ENCODE measurements at places on chromosomes 7 and 10.
A peak's percentile ranks its signal among the peaks of the same experiment; 100 is the strongest.

DNA sequence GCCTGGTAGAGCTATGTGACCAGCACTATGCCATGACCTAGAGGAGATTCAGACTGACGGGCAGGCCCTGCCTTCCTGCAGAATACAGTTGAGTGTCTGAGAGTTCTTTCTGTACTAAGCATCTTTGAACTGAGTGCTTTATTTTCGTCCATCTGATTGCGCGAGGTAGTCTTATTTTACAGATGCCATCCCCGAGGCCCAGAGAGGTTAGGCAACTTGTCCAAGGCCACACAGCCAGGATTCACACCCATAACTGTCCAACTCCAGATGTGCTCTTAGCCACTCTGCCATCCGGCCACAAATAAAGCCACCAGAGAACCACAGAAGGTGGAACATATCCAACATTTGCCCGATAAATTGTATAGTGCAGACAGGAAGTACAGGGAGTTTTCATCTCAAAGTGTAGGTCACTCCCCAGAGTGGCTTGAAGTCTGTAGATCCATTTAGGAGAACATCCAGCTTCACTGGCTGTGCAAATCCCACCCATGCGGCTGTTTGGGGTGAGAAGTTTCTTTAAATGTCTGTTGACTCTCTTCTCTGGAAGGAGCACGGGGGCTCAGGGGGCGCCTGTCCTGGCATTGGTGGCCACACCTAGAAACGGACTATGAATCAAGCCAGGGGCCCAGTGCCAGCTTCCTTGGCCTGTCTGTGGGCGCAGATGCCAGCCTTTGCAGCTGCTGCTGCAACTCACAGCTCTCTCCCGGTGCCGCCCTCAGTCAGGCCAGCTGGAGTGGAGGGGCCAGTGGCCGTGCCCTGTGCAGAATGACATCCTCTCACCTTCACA, 11.1 kb downstream of the CHST3 start:
- DNase-seq = no peak

DNA sequence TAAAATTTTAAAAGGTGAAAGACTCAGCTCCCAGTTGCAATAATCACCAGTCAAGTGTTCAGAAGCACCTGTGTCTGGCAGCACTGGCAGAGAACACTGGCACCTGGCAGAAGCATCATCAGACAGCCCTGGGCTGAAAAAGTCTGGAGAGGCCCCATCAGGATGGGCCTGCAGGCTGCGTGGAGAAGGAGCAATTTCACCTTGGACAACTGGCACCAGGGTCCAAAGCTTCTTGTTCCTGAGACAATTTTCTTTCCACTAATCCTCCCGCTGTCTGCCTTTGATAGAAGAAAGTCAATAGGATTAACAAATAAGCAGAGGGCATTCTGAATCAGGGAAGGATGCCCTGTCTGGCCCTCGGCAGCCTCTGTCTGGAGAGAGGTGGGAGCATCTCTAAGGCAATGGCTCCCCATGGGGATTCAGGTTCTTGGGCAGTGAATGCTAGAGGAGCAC, 6.5 kb downstream of the COBL start:
- no peak for DNase-seq

DNA sequence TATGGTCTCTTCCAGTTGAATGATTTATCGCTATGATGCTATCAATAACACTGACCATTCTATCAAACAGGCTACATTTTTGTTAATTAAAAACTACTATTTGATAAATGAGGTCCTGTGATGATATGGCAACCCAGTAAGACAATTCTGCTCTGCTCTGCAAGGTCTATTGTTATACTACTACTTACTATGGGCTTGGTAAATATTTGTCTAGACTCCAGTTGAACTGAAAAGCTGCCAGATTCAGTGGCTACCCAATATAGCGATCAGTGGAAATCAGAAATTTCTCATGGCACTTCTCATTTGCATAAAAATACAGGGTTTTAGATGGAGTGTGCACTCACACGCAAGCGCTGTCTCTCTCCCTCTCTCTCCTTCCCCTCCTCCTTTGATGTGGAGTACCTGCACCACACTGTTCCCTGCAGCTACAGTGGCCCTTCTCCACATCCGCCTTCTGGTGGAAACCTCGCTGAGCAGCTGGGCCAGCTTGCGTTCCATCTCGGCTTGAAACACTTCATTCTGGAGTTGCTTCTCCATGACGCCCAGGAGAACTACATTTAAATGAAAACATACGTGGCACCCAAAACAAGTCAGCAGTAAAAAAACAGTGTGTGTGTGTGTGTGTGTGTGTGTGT, 77.9 kb downstream of the KIAA1549 start:
- no peak for DNase-seq

DNA sequence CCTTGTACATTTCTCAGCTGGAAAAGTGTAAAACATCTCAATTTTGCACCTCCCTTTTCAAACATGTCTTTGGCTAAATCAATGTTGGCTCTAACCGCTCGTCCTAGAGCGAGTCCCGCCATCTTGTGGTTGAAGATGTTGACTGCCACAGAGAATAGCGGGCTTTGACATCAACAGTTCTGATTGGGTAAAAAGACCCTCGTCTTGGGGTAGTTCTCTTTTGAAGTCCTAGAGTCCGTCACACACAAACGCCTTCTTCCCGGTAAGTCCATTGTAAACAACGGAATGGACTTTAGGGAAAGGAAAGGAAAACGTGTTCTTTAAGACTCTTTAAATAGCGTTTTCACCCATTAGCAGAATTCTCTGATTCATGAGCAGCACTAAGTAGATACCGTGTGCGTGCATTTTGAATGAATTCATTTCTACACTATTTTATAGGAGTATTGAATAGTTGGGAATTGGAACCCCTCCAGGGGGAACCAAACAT, 452 bp upstream of the RPP30 start:
- DNase-seq = peak; percentile 65

- peak; percentile 41 for DNase-seq
Measured at GRCh38 chr10:35794703-35795102, 152.6 kb upstream of the FZD8 start.

GRCh38 chr7:128741491-128741890, 2.3 kb downstream of the CALU start:
- DNase-seq = no peak

DNA sequence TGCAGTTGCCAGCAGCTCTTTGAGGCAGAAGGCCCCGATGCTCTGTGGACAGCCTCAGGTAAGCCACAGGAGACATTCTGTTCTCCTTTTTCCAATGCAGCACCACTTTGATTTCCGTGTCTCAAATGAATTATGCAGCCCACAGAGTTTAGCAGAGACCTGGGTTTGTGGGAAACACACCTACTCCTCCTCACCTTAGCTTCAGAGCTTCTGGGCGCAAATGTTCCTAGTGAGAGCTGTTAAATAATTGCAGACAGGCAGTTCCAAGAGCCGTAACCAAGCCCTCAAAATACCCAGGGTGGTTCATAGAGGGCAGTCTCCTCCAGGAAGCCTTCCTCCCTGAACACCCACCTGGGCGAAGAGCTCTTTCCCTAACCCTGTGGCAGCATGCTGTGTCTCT, 69.2 kb upstream of the AGK start:
- DNase-seq = no peak

GRCh38 chr7:99313204-99313573, 12.5 kb upstream of the ARPC1A start:
- DNase-seq = no peak

DNA sequence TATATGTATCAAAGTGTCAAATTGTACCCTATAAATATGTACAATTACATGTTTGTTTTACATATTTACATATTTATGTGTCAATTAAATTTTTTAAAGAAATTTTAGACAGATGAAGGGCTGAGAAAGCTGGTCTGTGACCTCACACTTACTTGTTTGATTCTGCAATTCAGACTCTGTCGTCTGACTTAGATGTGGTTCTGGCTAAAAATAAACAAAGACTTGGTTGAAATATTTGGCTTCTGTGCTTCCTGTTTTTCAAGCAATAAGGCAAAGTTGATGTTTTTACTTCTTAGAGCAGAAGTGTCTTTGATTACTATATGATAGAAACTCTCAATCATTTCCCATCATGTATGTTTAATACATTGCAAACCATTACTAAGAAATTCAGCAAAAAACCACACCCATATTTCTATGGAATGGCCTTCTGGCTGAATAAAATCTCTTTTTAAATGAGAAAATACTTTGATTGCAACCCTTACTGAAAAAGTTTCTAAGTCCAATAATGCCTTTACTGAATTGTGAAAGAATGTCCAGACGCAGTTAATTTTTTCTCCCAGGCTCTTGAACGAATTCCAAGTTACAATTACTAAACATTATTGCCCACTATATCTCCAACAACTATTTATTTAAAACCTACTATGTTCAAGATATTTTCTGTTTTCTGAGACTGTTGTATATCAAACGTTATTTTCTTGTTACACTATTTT, 59.5 kb upstream of the PRKG1 start:
- no peak for DNase-seq

DNA sequence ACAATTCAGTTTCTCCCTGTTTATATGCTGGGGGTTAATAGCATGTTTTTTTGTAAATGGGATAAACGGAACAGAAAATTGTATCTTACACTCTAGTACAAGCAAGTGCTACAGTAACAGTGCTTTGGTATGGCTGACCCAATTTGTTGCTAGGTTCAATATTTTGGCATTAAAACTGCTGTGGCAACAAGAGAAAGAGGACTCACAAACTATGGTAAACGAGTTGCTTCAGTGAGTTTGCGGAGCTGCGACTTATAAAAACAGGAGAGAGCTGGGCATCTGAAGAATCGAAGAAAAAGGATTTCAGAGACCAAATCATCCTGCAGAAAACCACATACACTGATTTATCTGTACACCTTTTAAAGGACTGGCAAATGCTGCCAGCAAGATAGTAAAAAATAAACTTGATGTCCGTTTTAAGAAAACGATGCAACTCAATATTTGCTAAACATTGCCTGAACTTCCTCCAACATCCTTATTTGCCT, 2.2 kb downstream of the GLUD1 start:
- DNase-seq = peak; percentile 54

DNA sequence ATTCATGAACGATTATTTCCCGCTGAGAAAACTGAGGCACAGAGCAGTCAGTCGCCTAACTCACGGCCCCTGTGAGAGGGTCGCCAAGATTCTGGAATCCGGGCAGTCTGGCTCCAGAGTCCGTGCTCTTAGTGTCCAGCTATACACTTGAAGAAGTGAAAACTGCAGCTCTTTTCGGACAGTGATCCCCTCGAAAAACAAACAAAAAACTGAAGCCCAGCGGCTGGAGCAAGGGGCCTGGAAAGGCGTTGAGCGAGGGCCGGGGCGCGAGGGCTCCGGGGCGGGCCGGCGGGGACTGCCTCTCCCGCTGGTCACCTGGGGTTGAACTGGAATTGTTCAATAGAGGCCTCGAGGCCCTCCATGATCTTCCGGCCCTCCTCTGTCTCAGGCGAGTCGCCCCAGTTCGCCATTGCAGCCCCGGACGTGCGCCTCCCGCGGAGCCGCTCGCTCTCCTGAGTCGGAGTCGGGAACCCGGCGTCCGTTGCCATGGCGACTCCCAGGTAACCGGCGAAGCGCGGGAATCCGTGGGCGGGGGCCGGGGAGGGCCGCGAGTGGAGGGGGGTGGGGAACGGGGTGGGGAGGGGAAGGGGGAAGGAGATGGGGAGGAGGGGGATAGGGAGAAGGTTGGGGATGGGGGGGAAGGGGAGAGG, 881 bp downstream of the C10orf67 start:
- DNase-seq = no peak

DNA sequence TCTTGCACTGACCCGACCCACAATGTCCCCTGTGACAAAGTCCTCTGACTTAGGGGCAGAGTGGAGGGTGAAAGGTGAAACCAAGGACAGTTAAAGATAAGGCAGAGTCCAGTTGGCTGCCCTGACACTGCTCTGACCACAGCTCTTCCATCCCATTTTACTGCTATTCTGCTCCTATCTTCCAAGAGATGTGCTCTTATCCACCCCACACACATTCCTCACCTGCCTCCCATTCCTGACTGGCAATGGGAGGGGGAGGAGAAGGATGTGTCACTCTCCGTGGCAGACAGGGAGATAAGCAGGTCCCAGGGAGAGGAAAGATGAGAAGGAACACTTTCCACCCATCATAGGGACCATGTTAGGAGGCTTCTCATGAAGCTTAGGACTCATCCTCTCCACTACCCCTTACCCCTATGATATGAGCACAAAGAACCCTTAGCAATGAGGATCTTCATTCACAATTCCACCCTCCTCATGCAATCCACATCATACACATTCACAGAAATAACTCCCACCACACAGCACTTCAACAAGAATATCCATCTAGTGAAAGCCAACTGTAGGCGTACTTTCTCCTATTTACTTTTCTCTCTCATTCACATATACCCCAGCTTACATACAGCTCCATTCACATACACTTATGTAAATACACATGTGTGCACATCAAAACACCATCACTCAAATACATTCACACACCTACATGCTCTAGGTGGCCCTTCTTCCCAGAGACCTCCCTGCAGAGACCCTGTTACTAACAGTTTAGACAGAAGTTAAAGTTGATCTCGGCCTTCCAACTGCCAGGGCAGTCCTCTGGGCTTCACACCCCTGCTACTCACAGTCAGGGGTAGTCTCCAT, 6.6 kb downstream of the SYNPO2L start:
- no peak for DNase-seq

GRCh38 chr10:73083221-73083620, 13.4 kb downstream of the P4HA1 start:
- DNase-seq = no peak

- DNase-seq = no peak
Measured at GRCh38 chr7:139771001-139771956, 6.5 kb downstream of the HIPK2 start.

DNA sequence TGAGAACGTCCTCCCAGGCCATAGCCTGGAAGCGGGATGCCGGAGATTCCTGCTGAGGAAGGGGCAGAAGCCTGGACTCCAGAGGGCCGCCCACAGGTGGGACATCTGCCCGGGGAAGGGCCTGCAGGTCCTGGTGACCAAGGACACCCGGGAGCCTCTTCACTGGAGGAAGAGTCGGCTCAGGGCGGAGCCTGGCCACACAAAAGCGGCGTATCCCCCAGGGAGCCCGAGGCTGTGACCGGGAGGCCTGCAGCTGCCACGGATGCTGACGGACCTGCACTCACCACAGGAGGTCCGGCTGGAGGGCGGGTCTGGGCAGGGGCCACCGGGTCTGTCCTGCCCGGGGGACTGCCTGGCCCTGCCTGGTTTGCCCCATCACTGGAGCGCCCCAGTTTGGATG, 15.5 kb upstream of the ADGRA1 start:
- DNase-seq = no peak

GRCh38 chr10:122132882-122133565, 138.1 kb upstream of the BTBD16 start:
- DNase-seq = no peak

- DNase-seq = no peak
Measured at GRCh38 chr10:30683496-30683895, 53.9 kb upstream of the LYZL2 start.

DNA sequence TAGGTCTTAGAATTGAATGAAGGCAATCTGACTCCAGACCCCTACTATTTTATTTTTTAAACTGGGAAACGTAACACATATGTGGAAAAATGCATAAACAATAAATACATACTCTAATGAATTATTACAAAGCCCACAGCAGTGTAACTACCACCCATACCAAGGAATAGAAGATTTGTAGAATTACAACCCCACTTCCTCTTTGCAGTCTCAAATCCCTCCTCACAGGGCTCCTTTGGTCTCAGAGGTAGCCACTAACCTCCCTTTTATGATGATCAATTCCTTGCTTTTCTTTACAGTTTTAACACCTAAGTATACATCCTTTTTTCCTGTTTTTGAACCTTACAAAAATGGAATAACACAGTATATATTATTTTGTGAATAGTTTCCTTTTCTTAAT, 6.7 kb upstream of the CCDC126 start:
- DNase-seq = no peak

Data from stromal cell of bone marrow (primary cell).